ENCODE measurements at places on chromosomes 7 and 10.

DNA sequence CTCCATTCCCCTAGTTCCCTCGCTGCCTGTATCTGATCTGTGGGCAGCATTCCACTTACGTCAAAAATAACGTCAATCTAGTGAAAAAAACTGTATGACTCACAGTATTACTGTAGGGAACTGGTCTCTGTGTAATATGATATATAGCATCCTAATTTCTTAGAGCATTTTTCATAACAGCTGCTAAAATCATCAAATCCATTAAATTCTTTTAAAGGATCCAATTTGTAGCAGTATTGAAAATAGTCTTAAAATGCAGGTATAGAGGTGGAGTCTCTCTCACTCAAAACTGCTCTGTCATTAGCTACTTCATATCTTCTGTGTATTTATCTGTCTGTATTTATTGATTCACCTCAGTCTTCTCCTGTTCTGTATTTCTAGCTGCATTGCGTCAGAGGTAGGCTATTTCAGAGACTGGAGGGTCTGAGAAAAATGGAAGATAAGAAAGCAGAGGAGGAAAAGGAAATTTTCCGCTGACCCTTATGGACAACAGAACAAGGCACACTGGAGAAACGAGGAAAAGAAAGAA, 59.9 kb downstream of the PON1 start:
- no peak for DNase-seq

DNA sequence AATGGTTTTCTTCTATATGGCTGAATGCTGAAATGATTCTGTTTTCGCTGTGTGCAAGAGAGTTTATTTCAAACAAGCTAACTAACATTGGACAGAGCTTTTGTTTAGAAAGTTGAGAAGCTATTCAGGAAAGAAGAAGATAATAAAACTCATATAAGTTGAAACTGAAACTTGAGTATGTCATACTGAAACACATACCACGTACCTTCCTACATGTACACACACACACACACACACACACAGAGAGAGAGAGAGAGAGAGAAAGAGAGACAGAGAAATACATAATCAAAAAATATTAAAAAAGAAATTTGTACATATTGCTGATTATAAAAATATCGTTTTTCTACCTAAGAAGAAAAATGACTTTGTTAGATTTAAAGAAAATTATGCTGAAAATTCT, 561.9 kb upstream of the KCND2 start:
- no peak for DNase-seq

GRCh38 chr10:59126261-59126660, 50.2 kb upstream of the PHYHIPL start:
- no peak for DNase-seq

GRCh38 chr7:55194522-55194921, 170.6 kb upstream of the LANCL2 start:
- no peak for DNase-seq

GRCh38 chr10:77068969-77069368, 568.6 kb downstream of the KCNMA1 start:
- no peak for DNase-seq

DNA sequence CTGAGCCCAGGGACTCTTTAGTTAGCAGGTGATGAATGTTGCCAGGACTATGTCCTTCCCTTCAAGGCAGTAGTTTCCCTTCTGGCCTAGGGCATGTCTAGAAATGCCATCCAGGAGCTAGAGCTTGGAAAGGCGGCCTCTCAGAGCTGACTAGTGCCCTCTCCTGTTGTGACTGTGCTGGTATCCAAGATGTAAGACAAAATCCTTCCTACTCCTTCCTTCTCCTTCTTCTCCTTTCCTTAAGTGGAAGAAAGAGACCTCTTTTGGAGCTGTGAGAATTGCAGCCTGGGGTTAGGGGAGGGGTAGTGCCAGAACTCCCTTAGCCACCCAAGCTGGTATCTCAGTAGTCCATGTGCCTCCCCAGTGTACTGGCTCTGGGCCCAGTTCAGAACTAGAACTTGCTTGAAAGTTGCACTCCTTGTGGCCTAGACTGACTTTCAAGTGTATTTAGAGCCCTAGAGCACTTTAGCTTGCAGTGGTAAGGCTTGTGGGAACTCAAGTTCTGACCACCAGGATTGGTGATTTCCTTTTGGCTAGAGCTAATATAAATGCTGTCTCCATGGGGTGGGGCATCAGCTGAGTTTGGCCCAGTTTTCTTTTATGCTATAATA, 118.8 kb downstream of the NPSR1 start:
- DNase-seq = no peak

DNA sequence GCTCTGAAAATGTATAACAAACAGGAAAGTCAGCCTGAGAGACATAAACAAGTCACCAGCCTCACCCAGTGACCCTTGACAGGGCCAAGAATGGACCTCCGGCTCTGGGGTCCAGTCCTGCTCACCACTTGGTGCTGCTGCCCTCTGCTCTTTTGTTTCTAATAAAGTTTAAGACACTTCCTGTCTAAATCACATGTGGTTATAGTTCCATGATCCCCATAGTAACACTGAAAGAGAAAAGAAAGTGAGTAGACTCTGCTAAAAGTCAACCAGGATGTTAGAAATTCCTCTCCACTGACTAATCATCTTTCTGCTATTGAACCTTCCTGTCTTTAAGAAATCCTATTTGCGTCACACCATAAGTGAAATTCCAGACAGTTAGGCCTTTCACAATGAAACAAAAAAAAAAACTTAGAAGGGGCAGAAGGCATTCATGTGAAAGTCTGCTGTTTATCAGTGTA, 179.2 kb upstream of the BET1 start:
- DNase-seq = no peak

DNA sequence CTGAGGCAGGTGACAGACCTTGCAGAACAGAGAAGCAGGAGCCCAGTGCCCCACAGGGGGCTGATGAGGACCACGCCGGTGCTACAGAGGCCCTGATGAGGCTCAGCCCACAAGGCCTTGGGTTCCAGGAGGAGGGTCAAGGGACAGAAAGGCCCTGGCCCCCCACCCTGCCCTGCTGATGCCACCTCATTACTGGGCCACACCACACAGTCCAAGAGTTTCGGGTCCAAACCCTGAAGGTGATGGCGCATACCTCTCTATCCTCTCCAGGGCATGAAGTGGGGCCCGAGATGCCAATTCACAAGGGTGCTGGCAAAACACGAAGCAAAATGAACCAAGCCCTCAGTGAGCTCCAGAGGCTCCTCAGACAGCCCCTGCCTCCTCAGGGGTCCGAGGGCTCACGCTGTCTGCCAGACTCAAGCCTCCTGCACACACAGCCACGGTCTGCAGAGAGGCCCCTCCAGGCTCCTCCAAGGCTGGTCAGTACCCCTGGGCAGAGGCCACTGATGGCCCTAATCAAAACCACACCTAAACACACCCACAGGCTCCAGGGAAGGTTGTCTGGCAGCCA, 32.3 kb downstream of the RASGEF1A start:
- DNase-seq = no peak

GRCh38 chr7:131948434-131949053, 392.1 kb upstream of the PODXL start:
- DNase-seq = no peak

DNA sequence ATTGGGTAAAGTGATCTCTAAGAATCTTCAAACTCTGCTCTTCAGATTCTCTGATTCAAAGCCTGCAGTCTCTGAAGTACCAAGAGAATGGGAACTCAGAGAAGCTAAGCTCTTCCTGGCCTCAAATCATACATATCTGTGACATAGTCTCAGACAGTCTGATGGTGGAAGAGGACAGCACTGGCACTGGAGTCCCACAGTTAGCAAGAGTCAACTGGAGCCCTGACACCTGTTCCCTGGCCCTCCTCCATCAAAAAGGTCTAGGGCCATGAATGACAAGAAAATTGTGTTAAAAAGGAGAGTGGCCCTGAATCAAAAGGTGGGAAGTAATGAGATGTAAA, 37.7 kb downstream of the PRSS2 start:
- DNase-seq = no peak

DNA sequence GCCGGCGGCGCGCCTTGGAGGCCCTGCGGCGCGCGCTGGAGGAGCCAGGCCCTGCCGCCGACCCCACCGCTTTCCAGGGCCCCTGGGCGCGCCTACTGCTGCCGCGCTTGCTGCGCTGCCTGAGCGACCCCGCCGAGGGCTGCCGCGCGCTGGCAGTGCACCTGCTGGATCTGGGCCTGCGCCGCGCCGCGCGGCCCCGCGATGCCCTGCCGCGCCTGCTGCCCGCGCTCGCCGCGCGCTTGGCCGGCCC, 280 bp downstream of the DNAAF5 start:
- DNase-seq = no peak

DNA sequence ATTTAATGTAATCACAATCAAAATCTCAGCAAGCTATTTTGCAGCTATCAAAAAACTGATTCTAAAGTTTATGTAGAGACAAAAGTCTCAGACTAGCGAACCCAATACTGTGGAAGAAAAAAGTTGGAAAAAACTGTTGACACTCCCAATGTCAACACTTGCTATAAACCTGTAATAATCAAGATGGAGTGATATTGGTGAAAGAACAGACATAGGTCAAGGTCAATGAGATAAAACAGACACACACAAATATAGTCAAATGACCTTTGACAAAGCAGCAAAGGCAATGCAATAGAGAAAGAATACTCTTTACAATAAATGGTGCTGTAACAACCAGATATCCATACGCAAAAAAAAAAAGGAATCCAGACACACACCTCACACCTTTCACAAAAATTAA, 84.5 kb downstream of the ATE1 start:
- DNase-seq = no peak

- no peak for DNase-seq
Measured at GRCh38 chr10:132587175-132587574, 49.6 kb downstream of the INPP5A start.

GRCh38 chr10:52599551-52600200, 172.9 kb downstream of the MBL2 start:
- DNase-seq = no peak

GRCh38 chr10:25232204-25232603, 57.4 kb downstream of the GPR158 start:
- DNase-seq = no peak

GRCh38 chr7:29808075-29808801, 1.9 kb downstream of the WIPF3 start:
- no peak for DNase-seq

DNA sequence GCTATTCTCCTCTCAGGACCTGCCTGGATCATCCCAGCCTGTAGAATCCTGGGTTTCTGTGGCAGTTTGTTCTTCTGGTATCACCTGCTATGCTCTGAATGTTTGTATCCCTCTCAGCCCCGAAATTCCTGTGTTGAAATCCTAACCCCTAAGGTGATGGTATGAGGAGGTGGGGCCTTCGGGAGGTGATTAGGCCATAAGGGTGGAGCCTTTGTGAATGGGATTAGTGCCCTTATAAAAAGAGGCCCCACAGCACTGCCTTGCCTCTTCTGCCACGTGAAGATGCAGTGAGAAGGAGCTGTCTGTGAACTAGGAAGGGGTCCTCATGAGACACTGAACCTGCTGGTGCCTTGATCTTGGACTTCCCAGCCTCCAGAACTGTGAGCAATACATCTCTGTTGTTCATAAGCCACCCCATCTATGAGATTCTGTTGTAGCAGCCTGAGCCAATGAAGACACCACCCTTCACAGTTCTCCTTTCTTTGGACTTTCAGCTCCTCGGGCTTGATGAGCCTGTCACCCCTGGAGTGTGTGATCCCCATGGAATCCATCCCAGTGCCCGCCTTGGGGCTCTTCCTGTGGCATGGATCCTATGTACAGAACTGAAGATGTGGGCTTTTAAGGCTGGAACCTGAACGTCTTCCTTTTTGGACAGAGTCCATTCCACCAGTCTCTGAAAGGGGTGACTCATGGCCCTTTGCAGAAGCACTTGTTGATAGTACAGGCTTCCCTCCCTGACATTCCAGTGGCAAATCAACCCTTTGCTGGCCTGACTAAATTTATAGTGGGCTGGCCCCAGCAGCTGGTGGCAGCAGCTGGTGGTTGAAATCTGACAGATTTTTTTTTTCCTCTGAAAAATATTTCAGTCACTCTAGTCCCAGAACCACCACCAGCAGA, 138.0 kb downstream of the TACC2 start:
- no peak for DNase-seq

- no peak for DNase-seq
Measured at GRCh38 chr7:24917510-24918239, 62.3 kb downstream of the OSBPL3 start.

GRCh38 chr7:24706211-24707170, 50.8 kb downstream of the GSDME start:
- DNase-seq = no peak

DNA sequence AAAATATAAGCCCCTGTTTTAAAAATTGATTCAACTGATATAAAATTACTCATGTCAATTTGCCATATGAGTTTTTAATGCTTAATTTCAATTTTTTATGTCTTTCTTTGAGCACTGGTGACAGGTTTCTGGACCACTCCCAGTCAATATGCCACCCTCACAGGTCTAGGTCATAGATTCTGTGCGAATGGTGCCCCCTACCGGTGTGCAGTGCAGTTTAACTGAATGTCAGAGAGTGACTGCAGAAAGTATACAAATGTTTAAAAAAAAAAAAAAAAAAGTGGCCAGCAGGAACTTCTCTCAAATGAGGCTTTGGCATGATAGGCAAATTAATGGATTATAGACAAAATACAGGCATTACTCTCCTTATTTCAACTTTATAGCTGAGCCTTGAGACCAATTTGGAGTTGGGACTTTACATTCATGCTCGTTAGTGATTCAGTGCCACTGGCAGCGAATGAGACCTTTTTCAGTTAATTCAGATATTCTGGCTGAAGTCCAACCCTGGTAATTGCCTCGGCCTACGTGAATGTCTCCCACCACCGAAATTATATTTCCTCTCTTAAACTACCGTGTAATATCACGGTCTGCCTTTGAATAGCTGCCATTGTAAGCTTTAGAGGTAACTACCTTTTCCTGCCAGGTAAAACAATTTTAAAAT, 427.6 kb downstream of the PHTF2 start:
- peak; percentile 5 for DNase-seq

DNA sequence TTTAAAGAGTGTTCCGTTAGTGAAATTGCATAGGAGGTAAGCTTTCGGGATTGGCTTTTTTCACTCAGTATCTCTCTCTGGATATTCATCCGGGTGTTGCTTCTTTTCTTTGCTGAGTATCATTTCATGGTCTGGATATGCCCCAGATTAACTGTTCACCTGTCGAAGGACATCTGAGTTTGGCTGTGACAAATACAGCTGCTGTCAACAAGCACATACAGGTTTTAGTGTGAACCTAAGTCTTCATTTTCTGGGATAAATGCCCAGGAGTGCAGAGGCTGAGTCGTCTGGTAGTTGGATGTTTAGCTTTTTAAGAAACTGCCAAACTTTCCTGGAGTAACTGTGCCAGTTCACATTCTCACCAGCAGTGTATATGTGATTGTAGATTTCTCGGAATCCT, 5.6 kb downstream of the DOCK1 start:
- no peak for DNase-seq

- DNase-seq = no peak
Measured at GRCh38 chr10:29784175-29784773, 149.5 kb upstream of the SVIL start.

DNA sequence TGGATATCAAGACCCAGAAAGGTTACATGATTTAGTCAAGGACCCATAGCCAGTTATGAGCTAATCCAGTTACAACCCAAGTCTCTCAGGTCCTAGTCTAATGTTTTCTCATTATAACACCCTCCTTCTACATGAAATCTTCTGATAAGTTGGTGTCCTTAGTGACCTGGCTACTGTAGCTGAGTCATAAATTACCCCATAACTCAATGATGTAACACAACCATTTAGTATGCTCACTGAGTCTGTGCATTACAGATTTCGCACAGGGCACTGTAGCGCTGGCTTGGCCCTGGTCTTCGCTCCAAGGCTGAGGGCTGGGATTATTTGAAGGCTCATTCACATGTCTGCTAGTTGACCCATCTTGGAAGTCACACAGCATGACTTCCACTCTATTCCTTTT, 36.0 kb upstream of the GLCCI1 start:
- DNase-seq = no peak

- DNase-seq = no peak
Measured at GRCh38 chr10:130717083-130717482, 580.9 kb downstream of the GLRX3 start.

Data from NCI-H1930 (cell line).